ENCODE measurements at places on chromosomes 5 and 9.

DNA sequence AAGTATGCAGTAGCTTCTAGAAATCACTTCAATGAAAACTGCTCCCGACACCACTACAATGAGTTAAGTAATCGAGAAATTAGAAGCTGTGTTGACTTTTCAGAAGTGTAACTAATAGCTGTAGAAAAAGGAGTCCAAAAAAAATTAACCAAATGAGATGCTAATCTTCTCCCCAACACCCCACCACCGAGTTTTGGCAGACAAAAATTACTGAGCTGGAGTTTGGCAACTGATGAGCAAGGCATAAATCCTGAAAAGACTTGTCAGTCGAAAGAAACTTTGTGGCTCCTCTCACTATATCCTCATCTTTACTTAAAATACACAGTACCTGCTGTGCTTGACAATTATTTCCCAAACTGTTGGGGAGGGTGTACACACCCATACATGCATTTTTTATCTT is 191.9 kb downstream of the EBF1 start:
- no peak for DNase-seq

- no peak for DNase-seq
Measured at GRCh38 chr9:38368731-38369130, 23.8 kb upstream of the ALDH1B1 start.

- no peak for DNase-seq
Measured at GRCh38 chr5:173069671-173070070, 13.5 kb downstream of the CREBRF start.

- DNase-seq = no peak
Measured at GRCh38 chr9:112898872-112899311, 8.2 kb upstream of the SLC46A2 start.

GRCh38 chr5:126274763-126275125 is 148.5 kb upstream of the GRAMD2B start:
- DNase-seq = no peak

- no peak for DNase-seq
Measured at GRCh38 chr9:90555351-90556057, 87.1 kb downstream of the DIRAS2 start.
